NCI-H1105 (cell line): ENCODE measurements at places on chromosomes 3 and 15.
A peak's percentile ranks its signal among the peaks of the same experiment; 100 is the strongest.

DNA sequence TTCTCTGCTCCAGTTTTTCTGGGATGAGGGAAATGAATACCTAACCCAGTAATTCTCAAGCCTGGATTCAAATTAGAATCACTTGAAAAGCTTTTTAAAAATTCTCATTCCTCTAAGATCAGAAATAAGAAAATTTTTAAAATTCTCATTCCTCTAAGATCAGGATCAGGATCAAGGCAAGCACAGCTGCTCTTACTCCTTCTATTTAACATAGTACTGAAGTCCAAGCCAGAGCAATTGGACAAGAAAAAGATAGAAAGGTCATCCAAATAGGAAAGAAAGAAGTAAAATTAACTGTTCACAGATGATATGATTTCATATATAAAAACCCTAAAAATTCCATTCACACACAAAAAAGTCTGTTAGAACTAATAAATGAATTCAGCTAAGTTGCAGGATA is 24.2 kb upstream of the CLRN1 start:
- DNase-seq: no peak

- peak; percentile 48 for DNase-seq
Observed at GRCh38 chr15:63288778-63289378, 11.5 kb downstream of the APH1B start.

GRCh38 chr3:47225310-47225906 is 57.2 kb downstream of the KIF9 start:
- DNase-seq: no peak

- no peak for DNase-seq
Observed at GRCh38 chr15:40964006-40964405, 10.7 kb downstream of the CHAC1 start.

DNA sequence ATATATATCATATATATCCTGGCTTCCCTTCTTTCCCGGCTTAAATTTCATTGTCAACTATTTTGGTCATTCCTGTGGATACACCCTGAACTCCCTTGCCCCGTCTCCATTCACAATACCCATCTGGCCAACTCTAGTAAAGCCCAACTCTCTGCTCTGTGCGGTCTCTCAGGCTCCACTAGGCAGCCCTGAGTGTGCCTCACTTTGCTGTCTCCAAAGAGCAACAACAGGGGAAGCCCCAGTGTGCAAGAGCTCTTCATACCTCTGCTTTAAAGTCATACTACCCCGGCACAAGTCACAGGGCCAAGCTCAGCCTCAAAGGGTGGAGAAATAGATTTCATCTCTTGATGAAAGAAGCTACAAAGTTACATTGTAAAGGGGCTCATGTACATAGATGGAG is 18.9 kb upstream of the FEM1B start:
- no peak for DNase-seq

DNA sequence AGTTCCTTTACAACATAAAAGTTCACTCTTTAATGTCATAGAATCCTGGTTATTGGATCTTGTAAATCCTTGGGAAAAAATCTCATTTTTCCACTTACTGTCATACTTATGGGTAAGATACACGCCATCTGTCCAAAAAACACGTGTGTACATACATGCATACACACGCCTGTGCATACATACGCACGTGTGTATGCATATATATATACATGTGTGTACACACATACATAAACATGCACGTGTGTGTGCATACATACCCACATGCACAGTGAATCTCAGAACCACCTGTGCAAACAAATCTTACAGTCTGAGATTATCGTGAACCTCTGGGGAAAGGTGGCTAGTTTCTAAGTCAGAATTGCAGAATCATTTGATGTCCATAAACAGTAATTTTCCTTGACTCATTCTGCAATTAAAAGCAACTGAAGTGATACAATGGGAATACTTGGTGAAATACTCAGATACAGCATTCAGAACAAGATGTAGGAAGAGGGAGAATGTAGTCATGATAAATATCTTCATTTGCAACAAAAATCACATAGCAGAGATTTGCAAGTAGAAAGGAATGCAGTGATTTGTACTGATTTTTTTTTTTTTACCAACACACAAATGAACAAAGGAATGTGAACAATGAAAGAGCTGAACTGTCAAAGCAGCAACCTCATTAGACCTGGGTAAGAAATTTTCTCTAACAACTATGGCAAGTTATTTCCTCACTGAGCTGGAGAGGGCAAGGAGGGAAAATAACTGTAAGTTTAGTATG is 160.6 kb upstream of the POU1F1 start:
- no peak for DNase-seq

- DNase-seq: no peak
Observed at GRCh38 chr3:190941694-190942260, 79.3 kb upstream of the GMNC start.

DNA sequence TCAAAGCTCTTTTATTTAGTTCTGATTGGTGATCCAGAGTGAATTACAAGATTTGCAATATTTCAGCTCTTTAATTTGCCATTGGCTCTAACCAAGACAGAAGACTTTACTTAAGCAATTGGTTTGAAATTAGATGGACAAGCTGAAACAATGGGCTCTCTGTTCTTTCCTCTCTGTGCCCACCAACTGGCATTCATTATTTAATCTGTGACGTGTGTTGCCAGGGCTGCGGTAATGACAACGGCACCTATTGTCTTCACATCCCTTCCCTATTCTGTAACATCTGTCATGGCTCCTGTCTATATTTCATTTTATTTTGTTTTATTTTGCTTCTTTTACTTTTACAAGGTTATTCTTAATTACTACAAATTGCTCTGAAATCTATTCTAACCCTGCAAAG is 33.9 kb downstream of the PLD1 start:
- DNase-seq: peak; percentile 8

- DNase-seq: no peak
Observed at GRCh38 chr3:169813278-169813677, 574 bp upstream of the LRRC34 start.

- no peak for DNase-seq
Observed at GRCh38 chr3:7793786-7794185, 707.8 kb upstream of the LMCD1 start.

DNA sequence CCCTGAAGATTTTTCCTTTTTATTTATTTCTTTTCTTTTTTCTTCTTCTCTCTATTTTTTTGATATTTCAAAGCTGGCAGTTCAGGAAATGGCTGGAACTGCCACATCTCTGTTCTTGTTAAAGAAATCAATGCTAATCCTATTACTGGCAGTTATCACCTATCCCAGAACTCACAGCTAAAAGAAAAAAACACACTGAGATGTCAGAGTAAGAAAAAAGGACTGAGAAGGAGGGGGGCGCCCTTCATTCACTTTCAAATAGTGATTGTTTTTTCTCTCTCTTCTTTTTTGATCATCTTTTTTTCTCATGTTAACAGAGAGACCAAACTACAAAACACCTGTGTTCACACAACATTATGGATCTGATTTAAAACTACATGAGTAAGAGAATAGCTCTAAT is 337.1 kb downstream of the IL20RB start:
- DNase-seq: no peak

- no peak for DNase-seq
Observed at GRCh38 chr3:18035641-18036449, 293.4 kb upstream of the TBC1D5 start.

DNA sequence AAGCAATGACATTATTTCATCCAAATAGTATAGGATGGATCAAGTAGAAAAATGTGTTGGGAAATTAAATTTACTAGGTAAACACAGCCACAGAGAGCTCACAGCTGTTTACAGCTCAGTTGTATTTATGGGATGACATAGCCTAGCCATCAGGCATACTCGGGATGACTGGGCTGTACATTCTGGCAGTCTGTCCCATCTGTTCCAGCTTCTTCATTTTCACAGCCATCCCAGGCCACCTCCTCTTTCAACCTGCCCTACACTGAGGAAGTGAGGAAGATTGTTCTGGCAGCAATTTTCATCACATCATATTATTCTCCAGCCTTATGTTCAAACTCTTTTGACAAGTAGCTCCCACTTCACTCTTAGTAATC is 98.4 kb upstream of the PFN2 start:
- DNase-seq: no peak

DNA sequence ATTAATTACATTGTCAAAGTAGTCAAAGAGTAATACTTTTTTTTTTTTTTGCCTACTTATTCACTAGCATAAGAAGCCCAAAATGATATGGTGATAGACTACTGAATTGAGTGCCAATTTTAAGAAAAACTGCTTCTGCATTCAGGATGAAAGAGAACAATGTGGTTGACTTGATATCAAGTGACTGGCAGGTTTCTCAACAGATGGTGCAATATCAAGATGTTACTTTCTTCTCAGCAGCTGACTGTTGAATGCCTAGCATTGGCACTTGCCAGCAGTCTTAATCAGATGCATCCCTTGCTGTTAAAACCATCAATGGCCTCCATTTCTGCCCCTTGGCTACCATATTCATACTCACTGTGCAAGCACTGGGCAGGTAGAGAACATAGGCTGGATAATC is 863.2 kb downstream of the GBE1 start:
- no peak for DNase-seq

- no peak for DNase-seq
Observed at GRCh38 chr3:18127174-18127858, 297.8 kb downstream of the SATB1 start.

DNA sequence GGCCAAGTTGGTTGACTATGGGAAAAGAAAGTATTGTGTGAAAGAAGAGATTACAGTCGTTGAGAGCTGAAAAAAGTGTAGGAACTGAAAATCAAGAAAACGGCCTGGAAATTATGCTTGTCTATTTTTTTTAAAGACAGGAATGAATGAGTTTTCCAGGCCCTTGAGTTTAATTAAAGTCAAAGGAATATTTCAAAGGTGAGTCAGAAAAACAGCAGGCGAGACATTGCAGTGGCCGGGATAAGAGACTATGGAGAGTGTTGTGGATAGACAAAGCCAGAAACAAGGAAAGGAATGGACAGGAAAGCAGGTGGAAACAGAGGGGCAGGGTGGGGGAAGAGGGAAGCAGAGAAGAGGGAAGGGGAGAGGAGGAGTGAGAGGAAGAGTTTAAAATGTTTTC is 275.1 kb upstream of the LRTM1 start:
- DNase-seq: no peak

- DNase-seq: no peak
Observed at GRCh38 chr3:26118165-26118564, 328.3 kb downstream of the OXSM start.

- peak; percentile 43 for DNase-seq
Observed at GRCh38 chr3:137768361-137769321, 4.5 kb downstream of the SOX14 start.

DNA sequence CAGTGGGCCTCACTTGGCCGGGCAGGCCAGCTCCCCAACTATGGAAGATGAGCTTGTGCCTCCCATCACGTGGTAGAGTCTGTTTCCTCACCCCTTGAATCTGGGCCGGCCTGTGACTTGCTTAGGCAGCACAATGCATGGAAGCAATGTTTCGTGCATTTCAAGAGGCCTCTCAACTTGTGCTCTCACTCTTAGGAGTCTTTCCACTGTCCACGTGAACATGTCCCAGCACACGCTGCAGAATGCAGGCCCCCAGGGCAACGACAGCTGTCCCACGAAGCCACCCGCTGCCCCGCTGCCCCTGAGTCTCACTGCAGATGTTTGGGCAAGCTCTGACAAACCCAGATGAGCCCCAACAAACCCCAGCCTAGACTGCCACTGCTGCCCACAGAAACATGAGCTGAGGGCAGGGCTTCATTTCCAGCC is 27.2 kb upstream of the SLC41A3 start:
- no peak for DNase-seq

DNA sequence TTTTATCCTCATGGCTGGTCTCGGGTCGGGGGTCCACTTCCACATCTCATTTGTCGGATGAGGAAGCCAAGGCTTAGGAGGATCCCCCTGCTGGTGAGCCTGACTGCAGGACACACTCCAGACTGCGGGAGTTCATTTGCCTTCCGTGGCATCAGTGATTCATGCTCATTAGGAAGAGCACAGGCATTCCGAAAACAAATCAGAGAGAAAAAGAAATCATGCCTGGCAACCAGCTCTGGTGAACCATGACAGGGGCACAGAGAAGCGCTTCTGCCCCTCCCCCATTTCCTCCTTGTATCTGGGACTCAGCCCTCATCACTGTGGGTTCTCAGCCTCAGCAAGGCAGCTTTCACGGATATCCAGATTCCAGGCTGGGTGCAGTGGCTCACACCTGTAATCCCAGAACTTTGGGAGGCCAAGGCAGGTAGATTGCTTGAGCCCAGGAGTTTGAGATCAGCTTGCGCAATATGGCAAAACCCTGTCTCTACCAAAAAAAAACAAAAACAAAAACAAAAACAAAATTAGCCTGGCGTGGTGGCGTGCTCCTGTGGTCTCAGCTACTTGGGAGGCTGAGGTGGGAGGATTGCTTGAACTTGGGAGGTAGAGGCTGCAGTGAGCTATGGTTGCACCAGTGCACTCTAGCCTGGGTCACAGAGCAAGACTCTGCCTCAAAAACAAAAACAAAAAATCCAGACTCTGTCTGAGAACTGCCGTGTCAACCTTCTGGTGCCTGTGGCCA is 28.4 kb downstream of the IRAK2 start:
- no peak for DNase-seq

- DNase-seq: no peak
Observed at GRCh38 chr3:131142580-131142979, 115.9 kb downstream of the NEK11 start.

- DNase-seq: no peak
Observed at GRCh38 chr3:126339466-126339865, 17.7 kb downstream of the KLF15 start.

GRCh38 chr15:89707577-89707976 is 17.0 kb downstream of the WDR93 start:
- peak; percentile 3 for DNase-seq

GRCh38 chr3:24679429-24679828 is 184.8 kb upstream of the THRB start:
- DNase-seq: no peak

DNA sequence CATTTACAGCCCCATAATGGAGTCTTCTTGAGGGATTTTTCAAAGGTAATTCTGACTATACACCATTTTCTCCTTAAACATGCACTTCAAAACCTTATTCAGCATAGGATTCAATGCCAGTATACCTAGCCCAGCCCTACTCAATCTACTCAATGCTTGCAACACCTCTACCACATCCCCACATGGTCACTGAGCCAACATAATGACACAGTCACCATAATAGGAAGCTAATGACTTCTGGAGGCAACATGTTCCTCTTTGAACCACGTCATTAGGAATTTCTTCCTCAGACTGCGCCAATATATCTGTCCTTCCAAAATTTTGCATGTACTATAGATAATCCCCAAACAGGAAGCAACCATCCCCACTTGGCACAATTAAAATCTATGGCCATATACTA is 153.9 kb upstream of the SETMAR start:
- no peak for DNase-seq

DNA sequence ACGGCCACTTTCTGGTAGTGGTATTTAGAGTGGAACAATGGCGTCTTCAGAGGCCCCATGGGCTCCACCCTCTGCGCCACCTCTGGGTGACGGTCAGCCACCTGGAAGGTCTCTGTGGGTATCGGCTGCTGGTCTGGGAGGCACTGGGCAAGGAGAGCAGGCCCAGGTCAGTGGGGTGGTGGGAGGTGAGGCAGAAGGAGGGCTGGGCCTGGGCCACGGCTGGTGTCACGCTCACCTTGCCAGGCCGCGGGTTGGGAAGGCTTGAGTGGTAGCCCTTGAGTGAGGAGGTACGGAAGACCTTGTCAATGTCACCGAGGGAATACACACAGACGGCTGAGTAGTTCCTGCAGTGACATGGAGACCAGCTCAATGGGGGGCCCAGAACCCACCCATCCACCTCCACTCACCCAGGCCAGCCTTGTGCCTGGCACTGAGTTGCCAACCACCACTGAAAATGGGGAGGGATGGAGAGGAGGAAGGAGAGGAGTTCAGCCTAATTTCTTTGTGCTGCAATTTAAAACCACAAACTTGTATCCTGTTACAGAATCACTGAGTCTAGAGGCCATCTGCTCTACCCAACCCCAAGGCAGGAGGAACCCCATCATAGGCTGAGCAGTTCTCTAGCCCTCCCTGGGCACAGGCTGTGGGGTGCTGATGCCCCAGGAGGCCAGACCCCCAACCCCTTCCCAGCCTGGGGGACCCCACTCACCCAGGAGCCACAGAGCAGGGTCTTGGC is 19.0 kb downstream of the SEMA7A start:
- DNase-seq: no peak
